ENCODE measurements at places on chromosomes 7 and 10.

DNA sequence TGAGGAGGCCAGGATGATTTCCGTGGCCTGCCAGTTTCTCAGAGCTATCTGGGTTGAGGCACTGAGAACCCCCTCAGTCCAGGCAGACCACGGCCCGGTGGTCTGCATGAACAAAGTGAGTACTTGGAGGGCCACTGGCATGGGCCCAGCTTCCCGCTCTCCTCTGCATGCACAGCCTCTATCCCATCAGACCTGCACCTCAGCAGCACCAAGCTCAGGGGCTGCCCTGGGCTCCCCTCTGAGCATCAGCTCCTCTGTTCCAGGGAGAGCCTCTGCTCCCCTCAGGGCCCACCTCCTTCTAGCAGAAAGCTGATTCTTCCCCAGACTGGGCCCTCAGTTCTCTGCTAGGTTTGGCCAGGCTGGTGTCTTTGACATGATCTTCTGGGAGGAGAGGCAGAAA, 469.9 kb downstream of the DNAJB6 start:
- DNase-seq, result no peak

DNA sequence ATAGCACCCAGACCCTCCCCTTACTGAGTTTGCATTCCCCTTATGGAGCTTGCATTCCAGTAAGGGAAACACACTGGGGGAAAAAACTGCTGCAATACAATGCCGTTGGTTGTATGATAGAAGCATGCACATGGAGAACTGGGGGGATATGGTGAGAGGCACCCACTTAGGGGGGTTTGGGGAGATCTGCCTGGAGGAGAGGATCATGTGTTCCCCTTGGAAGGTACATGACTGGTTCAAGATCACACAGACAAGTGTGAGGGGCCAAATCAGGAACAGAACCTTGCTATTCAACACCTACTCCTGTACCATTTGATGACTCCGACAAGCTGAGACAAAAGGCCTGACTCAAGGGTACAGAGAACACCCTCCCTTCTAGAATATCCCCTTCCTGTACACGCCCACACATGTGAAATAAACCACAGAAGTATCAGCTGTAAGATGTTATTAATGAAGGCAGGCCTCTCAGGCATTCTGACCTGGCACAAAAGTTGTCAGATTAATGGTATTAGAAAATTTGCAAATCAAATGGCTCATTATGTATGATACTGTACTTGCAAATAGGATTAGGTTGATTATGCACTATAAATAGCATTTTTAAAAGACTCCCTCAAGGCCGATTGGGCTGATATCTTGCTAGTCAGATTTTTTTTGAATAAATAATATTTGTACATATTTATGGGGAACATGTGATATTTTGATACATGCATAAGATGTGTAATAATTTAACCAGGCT, 122.2 kb downstream of the NPY start:
- DNase-seq, result no peak

DNA sequence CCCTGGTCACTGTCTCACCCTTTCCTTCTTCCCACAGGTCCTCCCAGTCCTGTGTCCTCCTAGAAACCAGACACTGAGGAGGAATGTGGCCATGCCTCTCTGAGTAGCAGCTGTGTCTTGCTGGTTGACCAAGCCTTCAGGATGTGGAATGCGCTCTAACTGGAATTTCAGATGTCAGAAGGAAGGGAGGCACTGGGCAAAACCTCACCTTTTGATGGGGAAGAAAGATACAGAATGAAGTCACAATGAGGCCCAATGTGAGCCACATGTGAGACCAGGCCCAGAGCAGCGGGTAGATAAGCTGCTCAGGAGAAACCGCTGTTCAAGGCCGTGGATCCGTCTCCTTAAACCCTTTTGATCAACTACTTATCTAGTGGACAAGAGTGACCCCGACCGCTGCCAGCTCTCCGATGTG, 54.8 kb upstream of the ECHDC3 start:
- DNase-seq, result no peak

GRCh38 chr7:142391191-142391992, 133.5 kb upstream of the PRSS58 start:
- DNase-seq, result no peak

DNA sequence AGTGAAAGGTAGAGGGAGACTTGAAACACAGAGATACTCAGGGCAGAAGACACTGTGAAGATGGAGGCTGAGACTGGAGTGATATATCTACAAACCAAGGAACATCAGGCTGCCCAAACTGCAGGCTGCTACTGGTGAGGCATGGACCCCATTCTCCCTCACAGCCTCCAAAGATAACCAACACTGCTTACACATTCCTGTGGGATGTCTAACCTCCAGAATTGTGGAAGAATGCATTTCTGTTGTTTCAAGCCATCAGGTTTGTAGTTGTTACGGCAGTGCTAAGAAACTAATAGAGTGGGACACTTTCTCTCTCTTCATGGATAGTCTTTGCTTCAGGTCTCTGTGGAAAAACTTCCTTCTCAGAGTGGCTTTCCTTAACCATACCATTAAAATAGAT, 182.6 kb upstream of the TMEM106B start:
- no peak for DNase-seq

- DNase-seq, result no peak
These were observed 110.3 kb downstream of the RNF133 start for GRCh38 chr7:122588621-122589020.

- DNase-seq, result no peak
These were observed 66.7 kb downstream of the ST7 start for GRCh38 chr7:117019786-117020590.

DNA sequence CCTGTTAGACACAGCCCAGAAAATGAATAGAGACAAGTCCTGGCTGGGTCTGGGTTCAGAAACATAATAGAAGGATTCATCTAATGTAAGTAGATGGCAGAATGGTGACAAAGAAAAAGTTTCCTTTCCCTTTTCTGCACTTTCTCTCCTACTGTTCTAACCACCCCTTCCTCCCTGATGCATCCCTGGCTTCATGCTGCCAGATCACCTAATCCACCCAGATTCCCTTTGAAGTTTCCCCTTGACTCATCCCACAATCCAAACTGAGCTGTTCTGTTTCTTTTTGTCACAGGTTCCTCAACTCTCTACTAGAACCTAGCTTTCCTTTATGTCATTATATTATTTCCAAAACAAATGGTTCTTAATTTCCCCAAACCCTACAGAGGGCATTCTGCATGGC, 1.1 kb upstream of the MACC1 start:
- no peak for DNase-seq

GRCh38 chr7:102063690-102064180, 222.9 kb upstream of the SH2B2 start:
- DNase-seq, result peak; percentile 34

- no peak for DNase-seq
These were observed 95.7 kb downstream of the VSTM2A start for GRCh38 chr7:54637712-54638396.

GRCh38 chr10:23155169-23155568, 36.9 kb upstream of the PTF1A start:
- no peak for DNase-seq

- DNase-seq, result no peak
These were observed 493.6 kb downstream of the GALNT17 start for GRCh38 chr7:71625545-71625944.

DNA sequence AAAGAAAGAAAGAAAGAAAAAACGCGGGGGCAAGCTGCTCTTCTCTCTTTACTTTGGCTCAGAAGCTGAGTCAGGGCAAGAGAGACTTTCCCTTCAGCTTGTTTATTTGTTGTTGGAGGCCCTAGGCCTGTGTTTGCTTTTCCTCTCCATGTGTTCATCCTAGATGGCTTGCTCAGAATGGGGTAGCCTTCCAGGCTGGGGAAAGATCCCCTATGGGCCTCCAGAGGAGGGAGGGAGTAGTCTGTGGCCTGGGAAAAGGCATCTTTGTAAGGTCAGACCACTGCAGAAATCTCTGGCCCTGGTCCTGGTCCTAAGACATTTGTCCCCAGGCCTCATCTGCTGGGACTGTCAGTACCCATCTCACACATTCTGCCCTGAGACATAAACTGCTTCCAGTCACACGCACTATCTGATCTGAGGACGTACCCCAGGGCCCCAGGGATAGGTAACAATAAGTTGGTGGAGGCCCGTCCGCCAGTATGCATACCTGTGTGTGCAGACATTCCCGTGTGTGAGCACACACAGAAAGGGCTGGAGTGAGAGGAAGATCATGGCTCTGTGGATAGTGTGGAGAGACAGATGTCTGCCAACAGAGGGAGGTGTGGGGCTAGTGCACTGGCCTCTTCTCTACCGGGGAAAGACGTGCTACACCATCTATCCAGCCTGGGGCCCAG, 4.9 kb upstream of the SCD start:
- DNase-seq, result peak; percentile 67

DNA sequence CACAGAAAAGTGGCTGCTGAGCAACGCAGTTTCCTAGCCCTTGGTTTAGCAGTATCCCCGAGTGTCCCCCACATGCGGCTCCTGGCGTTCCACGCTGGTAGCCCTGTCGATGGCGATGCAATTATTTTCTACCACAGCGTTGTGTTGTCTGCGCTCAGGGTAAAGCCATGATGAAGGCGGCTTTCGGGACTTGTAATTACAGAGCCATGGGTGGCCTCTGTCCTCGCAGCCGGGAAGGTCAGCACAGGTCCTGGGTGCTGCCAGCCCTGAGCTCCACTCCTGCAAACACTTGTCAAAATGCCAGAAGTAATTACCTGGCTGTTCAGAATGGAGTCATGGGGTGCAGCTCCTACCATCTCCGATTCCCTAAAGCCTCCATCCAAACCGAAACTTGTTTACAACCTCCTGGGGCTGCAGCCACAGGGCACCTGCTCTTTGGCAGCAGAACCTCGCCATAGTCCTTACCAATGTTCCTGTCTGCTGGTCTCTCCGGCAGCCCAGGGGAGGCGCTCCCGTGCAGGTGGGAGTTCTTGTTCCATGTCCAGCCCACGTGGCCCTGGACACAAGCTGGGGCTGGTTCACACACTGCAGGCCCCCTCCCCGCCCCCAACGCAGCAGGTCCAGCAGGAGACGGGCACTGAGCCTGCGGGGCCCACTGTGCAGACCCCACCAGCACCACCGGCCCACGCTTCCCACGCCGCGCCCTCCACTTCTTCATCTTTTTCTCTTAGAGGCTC, 512.6 kb downstream of the PTPRN2 start:
- no peak for DNase-seq

- DNase-seq, result no peak
These were observed 28.1 kb upstream of the CDH23 start for GRCh38 chr10:71368643-71369042.

DNA sequence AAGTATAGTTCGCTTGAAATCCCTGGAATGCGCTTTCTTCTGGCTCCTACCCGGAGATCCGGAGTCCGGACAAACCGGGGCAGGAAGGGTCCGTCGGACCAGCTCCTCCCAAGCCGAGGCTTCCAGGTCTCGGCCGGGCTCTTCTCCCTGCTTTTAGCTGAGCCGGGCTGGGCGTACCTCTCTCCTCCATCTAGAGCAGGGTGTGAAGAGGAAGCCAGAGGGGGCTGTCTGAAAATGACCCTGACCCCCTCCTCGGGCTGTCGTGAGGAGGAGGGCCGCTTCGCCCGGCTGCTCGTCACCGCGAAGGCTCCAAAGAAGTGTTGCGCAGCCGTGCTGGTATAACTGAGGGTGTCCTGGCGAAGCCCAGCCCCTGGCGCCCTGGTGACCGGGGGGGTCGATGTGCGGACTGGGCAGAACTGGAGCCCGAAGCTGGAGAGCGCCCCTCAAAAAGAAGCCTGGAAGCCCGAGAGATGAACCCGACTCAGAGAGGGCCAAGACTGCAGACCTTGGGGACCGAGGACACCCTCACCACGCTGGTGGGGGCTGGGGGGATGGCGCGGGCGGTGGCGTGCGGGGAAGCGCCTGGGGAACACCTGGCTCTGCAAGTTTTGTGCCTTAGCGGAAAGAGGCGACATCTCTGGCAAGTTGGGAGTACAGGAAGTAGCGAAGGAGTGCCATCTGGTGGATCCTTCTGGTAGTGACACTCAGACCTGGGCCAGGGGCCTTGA, 5.7 kb downstream of the KAZALD1 start:
- peak; percentile 68 for DNase-seq
